HS-27A (cell line): ENCODE measurements at places on chromosomes 3 and 15.

DNA sequence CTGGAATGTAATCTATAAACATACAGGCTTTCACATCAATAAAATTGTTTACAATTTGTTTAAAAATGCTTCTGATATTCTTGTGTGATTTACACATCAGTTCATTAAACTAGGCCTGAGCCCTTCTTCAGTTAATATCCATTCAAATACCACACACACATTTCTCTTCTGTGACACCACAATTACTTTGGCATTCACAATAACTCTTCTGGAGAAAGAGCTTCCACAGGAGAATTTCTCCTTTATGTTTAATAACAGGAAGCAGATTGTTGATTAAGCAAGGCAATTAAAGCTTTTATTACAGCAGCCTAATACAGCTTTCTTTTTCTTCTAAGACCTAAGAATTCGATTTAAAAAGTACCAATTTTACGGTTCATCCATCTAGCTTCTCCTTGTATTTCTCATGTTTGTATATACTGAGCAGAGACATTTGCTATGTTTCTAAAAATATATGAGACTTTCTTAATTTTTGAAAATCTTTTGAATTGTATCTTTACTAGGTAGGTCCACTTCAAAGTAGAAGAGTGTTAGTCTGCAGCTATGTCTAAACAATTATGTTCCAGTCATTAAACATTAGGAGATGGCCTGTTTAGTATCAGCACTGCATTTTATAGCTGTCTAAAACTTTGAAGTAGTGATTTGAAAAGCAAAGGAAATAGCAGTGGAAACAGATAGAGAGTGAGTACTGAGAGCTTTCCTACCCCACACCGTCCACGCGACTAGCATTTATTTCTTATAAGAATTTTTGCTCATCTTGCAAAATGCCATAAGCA lies 511.1 kb upstream of the UBE2E2 start:
- no peak for DNase-seq

DNA sequence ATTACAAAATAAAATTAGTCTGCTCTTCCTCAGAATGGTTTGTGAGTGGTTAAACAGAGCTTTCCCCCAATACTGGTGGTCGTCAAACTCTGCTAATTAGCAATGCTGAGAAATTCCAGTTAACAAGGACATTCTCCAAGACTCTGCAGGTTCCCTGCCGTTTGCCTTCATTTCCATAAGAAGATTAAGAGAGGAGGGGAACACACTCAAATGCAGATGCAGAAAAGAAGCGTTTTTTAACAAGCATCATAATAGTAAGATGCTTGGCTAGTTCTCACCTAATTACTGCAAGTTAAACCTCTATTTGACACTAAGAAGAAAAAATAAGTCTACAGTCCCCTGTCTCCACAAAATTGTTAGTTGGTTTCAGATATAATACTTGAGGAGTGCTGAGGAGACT lies 3.7 kb upstream of the SOX2 start:
- DNase-seq: no peak

DNA sequence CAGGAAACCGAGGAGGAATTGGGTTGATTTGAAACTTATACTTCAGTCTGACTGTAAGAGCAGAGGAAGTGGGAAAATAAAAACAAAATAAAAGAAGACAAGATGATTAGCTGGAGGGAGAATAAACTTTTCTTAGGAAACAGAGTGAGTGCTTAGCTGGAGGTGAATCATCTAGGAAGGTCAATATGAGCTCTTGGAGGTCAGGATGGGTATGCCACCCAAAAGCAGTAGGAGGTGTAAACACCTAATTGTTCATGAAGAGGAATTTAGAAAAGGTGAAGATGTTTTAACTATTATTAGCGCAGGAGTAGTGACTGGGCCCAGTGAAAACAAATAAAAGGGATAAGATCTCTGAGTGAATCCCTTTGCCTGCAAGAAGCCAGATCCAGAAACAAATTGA lies 39.9 kb upstream of the ARL14 start:
- DNase-seq: no peak

DNA sequence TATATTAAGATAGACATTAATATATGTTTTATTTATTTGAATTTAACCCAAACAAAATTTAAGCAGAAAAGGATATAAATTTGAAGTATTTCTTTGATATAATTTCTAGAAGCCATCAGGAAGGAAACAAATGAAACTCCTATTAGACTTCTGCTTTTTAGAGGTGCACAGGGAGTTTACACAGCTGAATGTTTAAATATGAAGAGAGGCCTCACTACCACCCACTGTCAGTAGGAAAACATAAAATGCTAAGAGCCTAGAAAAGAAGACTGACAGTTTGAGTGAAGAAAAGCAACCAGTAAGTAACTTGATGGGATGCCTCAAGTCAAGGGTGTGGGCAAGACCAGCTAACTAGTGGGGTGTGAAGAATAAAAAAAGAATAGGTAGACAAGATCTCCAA lies 19.7 kb downstream of the PLSCR2 start:
- no peak for DNase-seq

DNA sequence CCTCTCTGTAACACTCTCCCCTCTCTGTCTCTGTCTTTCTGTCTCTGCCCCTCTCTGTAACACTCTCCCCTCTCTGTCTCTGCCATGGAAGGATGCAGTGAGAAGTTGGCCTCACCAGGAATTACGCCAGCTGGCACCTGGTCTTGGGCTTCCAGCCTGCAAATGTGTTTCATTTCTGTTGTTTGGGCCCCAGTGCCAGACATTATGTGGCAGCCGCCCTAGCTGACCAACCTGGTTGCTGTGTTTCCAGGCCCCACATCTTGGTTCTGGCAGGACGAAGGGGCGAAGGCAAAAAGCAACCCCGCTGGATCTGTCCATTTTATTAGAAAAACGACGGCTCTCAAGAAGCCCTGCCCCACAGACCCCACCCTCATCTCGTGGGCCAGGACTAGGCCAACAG lies 5.2 kb upstream of the ZXDC start:
- DNase-seq: no peak

DNA sequence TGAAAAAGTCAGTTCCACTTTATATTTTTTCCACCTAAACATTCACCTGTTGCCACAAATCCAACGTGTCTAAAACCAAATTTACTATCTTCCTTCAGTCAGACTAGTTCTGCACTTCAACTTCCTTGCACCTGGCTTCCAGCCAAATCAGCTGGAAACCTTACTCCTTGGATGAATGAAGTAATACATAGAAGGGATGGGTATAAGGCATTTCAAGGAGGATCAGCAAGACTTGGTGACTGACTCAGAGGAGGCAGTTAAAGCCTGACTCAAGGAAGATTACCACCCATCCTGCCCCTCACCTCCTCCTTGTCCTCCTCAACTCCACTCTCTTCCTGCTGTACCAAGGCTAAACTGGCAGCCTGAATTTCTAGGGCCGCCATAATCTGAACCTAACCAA lies 37.1 kb downstream of the QTRT2 start:
- DNase-seq: peak; percentile 61

DNA sequence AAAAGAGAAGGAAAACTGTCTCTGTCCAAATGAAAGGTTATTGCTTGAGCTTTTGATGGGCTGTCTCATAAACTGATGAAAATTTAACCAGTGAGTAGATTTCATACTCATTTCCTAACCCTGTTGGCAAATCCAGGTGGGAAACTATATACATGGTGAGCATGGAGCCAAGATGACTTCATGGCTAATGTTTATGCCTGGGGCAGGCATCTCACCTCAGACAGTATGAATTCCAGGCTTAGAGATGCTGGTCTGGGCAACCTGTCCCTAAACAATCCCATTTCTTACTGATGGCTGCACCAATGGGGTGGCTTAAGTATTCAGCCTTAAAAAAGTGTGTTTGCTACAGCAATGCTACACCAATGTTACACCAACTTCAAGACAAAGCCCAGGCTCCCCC lies 58.1 kb downstream of the SLTM start:
- DNase-seq: no peak
